ENCODE measurements at places on chromosomes 12 and 14.

DNA sequence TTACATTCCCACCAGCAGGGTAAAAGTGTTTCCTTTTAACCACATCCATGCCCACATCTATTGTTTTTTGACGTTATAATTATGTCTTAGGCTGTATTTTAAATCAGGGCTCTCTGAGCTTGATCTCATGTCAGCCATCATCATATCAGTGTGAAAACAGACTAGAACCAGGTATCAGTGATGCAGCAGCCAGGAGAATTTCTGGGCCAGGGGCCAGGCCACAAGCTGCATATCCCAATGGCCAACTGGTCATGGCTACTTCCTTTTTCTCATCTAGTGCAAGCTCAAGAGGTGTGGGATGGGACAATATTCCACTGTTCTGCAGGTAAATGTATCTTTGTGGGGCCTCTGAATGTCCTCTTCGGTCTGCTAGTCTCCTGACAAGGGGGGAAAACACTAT is 125.1 kb downstream of the CRADD start:
- no peak for DNase-seq

DNA sequence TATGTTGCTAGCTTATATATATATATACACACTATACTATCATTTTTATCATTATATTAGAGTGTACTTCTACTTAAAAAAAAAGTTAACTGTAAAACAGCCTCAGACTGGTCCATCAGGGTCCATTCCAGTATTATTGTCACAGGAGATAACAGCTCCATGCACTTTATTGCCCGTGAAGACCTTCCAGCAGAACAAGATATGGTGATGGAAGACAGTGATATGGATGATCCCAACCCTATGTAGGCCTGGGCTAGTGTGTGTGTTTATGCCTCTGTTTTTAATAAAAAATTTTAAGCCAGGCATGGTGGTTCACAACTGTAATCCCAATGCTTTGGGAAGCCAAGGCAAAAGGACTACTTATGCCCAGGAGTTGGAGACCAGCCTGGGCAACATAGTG is 86.2 kb downstream of the GCH1 start:
- DNase-seq: no peak

DNA sequence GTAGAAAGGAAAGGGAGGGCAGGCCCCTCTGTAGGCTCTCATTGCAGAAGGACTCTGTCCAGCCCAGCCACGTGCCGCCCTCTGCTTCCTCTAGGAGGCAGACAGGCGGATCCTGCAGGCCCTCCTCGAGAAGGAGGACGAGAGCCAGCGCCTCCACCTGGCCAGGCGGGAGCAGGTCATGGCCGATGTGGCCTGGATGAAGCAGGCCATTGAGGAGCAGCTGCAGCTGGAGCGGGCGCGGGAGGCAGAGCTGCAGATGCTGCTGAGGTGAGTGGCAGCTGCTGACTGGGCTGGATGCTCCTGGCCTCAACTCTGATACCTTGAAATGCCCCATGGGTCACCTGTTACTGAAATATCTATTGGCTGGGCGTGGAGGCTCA is 10.9 kb downstream of the TCHP start:
- DNase-seq: no peak

DNA sequence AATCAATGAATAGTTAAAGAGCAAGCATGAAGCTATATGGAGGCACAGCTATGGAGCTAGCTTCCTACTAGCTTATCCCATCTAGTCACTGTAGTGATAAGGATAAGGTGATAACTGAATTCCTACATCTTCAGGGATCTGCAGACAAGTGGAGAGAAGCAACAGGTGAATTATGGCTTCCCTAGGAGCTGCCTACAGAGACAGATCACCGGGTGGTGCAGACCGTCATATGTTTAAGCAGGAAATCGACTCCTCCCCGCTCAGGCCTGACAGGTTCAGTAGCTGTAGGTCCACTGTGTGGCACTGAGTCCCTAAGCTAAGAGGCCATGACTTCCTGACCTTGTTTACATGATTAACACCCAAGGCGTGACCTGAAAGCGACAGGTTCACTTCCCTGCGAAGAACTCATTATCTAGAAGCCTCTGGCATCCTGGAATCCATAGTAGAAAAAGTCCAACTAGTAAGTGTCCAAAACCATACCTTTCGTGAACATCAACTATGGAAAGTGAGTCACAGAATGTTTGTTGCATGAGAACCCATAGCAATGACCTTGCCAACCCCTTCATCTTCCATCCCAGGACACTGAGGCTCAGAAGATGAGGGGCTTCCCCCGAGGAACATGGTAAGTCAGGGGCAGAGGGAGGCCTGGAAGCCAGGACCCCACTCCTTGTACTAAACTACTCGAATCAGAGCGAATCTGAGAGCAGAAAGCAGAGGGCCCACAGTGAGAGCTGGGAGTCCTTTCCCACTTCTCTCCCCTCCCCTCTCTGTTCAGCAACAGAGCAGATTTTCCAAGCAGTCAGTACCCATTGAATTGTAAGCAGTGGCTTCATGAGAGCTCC is 75.4 kb upstream of the CCND2 start:
- DNase-seq: no peak

DNA sequence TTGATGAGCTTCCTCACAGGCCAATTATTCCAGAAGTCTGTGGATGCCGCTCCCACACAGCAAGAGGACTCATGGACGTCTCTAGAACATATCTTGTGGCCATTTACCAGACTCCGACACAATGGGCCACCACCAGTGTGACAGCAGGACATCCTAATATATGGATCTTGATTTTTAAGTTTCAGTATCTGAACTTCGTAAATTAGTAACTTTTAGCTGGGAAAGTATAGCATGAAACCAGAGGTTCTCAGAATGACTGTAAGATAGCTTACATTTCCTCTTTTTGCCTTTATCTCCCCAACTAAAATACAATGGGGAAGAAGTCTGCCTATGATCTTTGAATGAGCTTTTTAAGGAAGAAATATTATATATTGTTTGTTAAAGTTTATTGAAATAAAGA is 87.0 kb downstream of the DNAI7 start:
- no peak for DNase-seq

DNA sequence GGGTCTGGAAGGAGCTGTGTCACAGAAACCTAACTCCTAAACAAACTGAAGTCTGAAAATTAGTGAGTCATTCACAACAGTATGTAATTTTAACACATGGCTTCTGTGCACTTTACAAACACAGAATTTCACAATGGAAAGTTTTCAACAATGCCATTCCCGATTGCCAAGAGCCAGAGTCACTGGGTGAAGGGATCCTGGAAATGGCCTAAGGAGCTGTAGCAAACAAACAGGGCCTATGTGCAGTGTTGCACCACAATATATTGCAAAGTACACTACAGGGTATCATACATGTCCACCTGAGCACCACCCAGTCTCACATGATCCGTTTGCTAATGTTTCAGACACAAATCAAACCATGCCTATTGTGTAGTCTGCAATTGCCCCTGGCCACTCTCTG is 184.7 kb upstream of the OTX2 start:
- DNase-seq: no peak

DNA sequence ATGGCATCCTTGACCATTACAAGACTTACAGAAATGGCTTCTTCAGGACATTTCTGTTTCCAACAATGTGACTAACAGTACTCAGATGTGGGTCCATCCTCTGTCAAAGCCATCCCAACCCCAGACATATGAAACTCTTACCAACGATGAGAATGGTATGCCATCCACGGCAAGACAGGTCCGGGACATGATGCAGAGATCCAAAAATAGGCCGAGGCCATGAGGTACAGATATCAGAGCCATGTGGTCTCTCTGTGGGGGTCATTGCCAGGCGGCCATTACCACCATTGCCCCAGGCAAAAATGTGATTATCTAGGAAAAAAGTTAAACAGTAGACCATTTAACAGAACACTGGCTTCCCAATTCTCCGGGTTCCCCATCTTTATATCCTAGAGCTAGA is 27.5 kb downstream of the ZC2HC1C start:
- DNase-seq: no peak

GRCh38 chr12:129966146-129966995 is 62.5 kb upstream of the TMEM132D start:
- DNase-seq: no peak

DNA sequence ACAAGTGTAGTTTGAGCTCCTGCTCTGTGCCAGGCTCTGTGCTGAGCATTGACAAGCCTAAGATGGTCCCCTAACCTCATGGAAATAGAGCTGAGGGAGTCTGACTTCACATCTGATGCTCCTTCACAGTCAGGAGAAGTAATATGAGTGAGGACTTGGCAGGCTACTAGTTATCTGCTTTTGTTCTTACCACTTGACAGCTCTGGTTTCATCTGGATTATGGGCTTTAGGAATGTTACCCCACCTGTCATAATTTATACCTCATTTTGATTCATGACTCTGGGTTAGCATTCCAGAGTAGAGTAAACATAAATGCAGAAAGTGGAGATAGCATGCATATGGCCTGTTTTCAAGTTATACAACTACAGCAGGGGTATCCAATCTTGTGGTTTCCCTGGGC is 40.5 kb downstream of the ATP6V1D start:
- DNase-seq: no peak

DNA sequence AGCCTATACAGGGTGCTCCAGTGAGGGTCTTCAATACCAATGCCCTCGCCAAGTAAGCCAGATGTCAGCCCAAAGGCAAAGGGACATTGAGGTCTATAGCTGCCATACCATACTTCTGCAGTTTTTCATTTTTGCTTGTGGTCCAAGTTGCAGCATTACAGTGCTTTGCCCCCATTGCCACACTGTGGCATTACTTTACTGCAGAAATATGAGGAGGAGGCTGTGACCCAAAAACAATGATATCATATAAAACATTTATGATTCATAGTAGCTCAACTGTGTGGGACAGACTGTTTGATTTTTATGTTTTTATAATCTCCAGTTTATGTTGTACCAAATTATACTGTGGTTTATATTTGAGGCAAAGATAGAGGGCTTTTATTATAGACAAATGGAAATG is 64.1 kb downstream of the KIAA0586 start:
- DNase-seq: no peak

DNA sequence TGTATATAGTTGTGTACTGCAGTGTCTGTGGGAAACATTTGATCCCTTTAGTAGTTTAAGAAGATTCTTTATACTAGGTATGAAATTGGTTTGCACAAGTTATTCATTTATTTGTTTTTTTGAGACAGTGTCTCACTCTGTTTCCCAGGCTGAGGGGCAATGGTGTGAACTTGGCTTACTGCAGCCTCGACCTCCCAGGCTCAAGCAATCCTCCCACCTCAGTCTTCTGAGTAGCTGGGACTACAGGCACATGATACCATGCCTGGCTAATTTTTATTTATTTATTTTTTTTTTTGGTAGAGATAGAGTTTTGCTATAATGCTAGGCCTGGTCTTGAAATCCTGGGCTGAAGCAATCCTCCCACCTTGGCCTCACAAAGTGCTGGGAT is 209.4 kb downstream of the RASSF9 start:
- no peak for DNase-seq

DNA sequence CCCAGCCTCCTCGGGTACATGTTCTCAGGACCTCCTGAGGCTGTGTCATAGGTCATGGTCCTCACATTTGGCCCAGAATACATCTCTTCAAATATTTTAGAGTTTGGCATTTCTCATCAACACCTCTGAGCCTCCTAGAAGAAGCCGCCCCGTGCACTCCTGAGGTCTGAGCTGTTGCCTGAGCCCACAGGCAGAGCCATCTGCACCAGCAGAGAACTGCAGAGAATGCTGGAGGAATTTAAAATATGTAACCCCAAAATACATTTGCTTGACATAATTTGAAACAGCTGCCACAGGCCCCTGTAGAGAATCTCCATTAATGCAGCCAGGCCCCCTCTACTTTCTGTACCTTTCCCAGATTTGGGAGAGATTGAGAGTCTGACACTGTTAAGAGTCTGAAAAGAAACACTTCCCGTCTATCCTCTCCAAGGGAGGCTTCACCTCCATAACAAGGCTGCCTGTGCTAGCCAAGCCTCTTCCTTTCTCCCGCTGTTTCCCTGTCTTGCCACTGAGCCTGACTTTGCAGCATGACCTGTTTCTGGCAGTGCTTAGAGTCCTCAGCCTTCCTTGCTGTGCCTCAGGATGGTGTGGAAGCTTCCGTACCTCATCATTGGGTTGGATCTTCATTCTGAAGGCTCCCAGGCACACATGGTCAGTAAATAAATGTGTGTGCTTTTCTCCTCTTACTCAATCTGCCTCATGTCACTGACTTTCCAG is 95.4 kb upstream of the SFSWAP start:
- DNase-seq: no peak

- no peak for DNase-seq
Observed at GRCh38 chr14:77212943-77213678, 31.5 kb downstream of the TMEM63C start.

DNA sequence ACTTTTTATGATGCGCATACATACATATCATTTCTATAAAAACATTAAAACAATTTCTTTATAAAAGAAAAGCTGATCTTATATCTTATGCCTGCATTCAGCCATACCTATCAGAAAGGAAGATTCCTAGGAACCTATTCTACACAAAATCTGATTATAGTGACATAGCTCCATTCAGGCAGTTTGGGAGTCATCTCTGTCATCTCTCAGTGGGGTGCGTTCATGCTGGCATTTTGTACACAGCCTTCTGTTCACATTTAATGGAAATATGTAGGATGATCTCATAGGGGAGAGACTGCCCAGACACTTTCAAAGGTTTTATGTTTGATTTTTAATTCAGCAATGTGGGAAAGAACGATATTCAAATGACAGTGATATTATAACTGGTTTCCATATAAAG is 52.9 kb downstream of the ATL1 start:
- DNase-seq: no peak

DNA sequence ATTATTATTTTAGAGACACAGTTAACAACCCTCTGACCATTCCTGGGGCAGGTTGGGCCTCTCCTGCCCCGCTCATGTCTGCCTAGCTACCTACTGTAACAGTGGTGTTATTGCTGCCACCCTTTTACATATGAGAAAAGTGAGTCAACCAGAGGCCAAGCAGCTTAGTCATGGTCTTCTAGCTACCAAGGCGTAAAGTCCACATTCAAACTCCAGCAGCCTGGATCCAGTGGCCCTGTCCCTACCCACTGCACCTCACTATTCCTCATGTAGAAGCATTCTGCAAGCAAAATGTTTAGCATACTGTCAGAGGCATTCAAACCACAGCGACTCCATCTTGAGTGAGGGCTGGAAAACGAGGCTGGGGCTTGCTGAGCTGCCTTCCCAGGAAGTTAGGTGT is 95.8 kb downstream of the SLC15A4 start:
- DNase-seq: no peak

DNA sequence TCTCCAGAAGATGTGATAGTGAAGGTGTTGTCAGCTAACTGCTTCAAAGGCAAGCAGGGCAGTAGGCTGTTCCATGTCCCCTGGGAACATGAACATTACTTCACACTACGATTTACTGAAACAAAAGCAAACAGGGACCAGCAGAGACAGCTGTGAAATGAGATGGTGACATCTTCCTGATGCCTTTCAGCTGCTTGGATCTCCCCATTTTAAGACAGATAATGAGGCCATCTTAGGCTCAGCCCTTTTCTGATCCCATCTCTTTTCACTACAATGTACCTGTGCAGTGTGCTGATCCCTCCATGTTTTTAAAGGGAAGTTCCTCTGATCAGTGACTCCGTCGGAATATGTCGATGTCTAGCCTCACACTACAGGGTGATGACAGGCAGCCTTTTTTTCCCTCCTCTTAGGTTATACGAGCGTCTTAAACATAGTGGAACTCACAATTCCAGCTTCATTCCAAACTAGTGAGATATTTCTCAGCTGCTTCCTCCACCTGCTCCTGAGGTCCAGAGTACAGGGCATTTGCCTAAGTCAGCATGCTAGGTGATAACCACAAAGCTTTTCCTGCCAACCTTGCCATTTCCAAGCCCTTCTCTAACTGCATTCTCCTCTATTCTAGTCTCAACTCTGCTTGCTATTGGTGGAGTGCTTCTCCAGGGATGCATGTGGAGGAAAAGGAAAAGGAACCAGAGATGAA is 87.6 kb upstream of the EGLN3 start:
- no peak for DNase-seq

GRCh38 chr12:6058481-6059161 is 65.8 kb downstream of the VWF start:
- DNase-seq: no peak

Data from naive thymus-derived CD8-positive, alpha-beta T cell (primary cell).